Fibroblast of skin of right quadriceps (primary cell): ENCODE measurements at places on chromosomes 13 and 19.

DNA sequence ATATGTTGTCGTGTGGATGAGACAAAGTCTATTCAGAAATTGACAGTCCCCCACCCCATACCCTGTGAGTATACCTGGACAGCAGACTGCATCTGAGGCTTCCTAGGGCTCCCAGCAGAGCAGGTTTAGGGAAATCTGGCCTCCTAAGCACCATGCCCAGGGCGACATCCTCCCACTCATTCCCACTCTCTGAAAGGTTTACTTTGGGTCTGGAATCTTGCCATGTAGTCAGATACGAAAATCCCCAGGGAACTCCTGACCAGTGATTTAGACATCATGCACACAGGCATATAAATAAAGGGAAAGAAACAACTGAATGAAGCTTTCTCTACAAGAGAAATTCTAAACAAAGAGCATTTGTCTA lies 717 bp upstream of the NALCN start:
- DNase-seq: peak; percentile 55

- DNase-seq: no peak
Observed at GRCh38 chr13:73058432-73058735, 421 bp upstream of the KLF5 start.

DNA sequence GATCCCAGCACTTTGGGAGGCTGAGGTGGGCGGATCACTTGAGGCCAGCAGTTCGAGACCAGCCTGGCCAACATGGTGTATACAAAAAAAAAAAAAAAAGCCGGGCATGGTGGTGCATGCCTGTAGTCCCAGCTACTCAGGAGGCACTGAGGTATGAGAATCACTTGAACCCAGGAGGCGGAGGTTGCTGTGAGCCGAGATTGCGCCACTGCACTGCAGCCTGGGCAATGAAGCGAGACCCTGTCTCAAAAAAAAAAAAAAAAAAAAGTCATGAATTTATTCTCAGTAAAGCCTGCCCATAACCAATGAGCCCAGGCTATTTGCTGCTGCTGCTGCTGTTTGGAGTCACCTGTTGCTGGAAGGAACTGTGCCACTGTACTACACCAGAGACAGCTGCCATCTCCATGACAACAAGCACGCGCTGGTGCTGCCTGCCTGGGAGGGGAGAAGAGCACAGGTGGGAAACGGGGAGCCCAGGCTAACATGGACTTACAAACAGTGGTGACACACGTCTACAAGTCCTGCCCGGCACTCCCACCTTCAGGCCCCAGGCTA lies 11.3 kb downstream of the ZFR2 start:
- no peak for DNase-seq

GRCh38 chr13:33694546-33694945 lies 123.4 kb upstream of the RFC3 start:
- DNase-seq: no peak

DNA sequence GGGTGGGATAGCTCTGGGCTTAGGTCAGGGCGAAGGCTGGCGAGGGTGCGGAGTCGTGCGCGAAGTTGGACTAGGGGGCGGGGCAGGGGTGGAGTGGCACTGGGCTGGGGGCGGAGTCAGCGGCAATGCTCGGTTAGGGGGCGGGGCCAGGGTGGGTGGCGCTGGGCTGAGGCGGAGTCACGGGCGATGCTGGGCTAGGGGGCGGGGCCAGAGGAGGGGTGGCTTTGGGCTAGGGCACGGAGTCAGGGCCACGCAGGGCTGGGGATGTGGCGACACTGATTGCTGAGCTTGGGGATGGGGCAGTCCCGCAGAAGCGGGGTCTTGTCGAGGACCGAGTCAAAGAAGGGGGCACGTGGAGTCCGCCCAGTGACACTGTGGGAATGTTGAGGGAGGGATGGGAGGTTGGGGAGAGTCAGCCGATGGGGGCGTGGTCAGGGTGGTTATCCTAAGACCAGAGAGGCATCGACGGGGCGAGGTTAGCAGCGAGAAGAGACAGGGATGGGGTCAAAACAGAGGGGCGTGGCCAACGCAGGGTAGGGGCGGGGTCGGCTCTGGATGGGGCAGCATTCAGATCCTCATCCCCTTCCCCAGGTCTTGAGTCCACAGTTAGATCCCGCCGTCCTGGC lies 8.7 kb downstream of the HOMER3 start:
- peak; percentile 43 for DNase-seq

DNA sequence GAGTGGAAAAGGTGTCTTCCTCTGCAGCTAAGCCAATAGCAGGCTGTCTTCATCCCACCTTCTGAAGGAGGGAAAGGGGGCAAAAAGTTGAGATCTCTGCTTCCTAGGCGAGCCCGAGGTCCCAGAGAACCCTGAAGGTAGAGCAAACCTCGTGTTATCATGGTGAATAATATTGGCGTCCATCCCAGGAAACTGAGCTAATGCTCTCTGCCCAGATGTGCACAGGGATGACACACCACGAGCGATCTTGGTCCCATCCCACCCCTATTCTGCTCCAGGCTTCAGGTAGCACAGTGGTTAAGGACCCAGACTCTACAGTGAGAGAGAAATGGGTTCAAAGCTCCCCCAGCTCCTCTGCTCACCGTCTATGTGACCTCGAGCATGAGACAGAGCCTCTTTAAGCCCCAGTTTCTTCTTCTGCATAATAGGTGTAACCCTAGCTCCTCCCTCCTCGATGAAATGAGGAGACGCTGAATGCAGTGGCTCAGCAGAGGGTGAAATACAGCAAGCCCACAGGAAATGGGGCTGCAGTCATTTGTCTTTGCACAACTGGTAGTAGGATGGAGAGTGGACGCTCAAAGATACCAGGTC lies 9.9 kb upstream of the CEACAM20 start:
- peak; percentile 13 for DNase-seq

DNA sequence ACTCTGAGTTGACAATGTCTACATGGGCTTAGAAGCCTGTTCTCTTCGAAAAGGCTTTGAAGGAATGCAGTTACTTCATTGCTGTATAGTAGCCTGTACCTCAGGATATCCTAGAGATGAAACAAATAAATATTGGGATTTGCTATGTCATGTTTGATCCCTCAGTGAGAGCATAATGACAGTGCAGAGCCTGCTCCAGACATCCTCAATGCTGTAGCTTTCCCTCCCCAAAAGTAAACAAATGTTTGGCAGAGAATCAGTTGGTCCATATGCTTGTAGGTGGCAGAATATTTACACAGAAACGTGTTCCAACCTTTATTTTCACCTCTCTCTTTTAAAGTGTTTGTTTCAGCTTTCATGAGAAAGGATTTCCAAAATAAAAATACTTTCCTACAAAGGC lies 515.3 kb upstream of the SGCG start:
- DNase-seq: no peak

- peak; percentile 32 for DNase-seq
Observed at GRCh38 chr19:5547881-5548280, 19.9 kb downstream of the TINCR start.

DNA sequence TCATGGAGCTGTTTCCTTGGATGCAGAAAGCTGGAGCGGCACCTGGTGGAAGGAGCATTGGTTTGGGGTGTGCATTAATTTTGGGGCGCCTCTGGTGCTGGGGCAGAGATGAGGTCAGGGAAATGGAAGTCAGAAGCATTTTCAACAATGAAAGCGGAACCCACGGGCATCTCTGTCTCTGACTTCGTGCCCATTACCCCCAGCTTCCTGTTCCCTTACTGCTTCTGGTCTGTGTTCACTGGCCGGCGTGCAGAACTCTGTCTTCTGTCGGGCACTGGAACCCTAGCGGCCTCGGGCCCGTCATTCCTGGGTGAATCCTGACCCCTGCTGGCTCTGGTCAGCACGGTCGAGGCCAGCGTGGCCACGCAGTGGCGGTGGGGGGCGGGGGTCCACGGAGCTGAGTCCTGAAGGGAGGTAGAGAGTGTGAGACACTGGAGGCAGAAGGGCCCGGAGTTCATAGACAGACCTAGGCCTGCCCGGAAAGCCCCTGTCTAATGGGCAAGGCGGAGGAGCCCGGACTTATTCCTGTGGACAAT lies 7.9 kb upstream of the LINGO3 start:
- peak; percentile 48 for DNase-seq

DNA sequence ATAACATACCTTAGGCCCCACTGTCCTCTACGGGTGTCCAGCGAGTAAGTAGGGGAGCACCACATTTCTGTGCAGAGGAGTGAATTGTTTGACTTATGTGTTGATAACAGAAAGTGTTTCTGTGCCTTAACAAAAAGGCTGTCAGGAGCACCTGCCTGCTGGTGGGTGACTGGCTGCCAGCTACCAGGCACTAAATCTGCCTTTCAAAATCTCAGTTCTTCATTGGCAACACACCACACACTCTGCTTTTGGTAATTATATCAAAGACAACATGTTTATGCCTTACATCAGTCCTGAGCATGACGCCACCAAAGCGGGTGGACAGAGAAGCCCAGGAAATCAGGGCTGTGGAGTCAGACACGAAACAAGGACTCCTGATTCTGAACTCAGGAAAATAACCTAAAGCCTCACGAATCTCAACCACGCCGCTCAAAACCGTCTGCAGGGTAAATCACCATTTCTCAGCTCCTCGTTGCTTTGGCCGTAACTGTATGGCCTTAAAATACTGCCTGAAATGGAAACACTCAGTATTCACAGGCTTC lies 105.2 kb upstream of the SOX1 start:
- no peak for DNase-seq

- DNase-seq: peak; percentile 15
Observed at GRCh38 chr13:65090186-65090585, 2139.9 kb downstream of the PCDH9 start.

- DNase-seq: peak; percentile 34
Observed at GRCh38 chr13:91406619-91407018, 8.2 kb downstream of the GPC5 start.

DNA sequence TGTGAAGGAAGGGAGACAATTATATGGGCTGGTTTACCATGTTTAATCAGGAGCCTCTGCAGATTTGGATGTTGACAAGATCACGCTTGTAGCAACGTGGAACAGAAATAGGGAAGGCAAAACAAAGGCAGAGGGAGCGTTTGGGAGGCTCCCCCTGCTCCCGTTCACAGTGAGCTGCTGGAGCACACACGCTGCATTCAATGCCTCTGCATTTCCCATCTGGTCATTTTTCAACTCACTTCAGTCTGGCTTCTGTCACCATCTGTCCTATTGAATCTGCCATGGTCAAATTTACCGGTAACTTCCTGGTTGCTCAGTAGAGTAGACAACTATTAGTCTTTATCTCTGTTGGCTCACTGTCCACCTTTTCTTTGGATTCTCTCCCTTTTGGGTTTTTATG lies 91.0 kb downstream of the NHLRC3 start:
- no peak for DNase-seq

DNA sequence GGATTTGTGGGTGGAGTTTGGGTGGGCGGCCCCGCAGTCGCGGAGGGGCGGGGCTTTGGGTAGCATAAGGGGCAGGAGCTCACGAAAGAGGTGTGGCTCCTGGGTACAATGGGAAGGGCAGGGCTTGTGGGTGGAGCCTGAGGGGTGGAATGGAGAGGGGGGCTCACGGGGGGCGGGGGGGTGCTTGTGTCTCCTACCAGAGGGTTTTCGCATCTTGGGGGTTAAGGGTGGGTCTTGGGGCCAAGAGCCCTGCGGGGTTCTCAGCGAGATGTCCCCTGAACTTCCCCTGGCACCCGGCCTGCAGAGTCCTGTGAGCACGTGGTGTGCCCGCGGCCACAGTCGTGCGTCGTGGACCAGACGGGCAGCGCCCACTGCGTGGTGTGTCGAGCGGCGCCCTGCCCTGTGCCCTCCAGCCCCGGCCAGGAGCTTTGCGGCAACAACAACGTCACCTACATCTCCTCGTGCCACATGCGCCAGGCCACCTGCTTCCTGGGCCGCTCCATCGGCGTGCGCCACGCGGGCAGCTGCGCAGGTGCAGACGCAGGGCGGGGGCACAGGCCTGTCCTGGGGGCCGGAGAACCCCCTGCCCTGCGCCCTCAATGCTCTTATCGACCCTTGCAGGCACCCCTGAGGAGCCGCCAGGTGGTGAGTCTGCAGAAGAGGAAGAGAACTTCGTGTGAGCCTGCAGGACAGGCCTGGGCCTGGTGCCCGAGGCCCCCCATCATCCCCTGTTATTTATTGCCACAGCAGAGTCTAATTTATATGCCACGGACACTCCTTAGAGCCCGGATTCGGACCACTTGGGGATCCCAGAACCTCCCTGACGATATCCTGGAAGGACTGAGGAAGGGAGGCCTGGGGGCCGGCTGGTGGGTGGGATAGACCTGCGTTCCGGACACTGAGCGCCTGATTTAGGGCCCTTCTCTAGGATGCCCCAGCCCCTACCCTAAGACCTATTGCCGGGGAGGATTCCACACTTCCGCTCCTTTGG lies 5.1 kb downstream of the FSTL3 start:
- DNase-seq: no peak

DNA sequence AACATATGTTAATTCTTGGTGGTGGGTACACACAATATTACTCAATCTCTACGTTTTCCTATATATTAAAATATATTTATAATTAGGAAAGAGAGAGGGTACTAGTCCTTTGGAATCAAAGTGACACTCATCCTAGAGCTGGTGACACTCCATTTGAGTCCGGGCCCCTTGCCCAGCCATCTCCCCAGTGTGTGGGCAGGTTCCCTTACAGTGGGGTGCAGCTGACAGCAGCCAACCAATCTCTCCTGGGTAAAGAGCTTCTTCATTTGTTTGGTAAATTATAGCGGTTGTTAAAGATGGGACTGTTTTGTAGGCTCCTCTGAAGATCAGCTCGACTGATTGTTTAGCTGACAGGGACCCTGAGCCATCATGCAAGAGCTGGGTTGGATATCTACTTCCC lies 37.2 kb upstream of the RGCC start:
- DNase-seq: no peak

GRCh38 chr13:35489050-35489449 lies 12.6 kb upstream of the MAB21L1 start:
- no peak for DNase-seq

- peak; percentile 40 for DNase-seq
Observed at GRCh38 chr19:44903602-44904425, 1.8 kb upstream of the APOE start.

- DNase-seq: no peak
Observed at GRCh38 chr13:42495255-42495654, 78.7 kb upstream of the TNFSF11 start.

DNA sequence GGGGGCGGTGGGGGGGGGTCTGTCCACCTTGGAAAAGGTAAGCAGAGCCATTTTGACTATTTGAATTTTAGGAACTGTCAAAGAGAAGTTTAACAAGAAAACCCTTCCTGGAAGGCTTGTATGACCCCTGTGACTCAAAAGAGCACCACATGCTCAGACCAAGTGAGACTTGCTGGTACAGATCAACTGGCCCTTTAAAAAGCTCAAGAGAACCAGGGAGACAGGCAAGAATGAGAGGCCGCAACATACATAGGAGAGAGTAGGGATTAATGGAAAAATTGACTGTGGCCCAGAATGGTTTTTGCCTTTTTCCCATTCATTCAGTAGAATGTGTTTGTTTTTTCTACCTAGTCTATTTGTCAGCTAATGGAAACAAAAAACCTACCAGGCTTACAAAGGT lies 26.2 kb upstream of the ATP8A2 start:
- no peak for DNase-seq

DNA sequence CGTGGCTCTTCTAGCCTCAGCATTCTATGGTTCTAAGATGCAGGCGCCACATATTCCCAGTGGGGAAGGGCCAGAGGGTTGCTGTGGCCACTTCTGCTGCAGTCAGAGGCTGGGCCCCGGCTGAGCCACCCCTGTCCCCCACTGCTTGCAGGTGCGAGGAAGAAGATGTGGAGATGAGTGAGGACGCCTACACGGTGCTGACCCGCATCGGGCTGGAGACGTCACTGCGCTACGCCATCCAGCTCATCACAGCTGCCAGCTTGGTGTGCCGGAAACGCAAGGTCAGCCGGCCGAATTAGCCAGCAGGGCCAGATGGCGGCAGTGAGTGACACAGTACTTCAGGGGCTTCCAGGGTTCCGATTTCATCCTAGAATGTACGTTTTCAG lies 2.0 kb downstream of the LHB start:
- DNase-seq: no peak
